Natural killer cell (primary cell): ENCODE measurements at places on chromosomes 12 and 14. TPM values are rescaled to one million over a fixed set of nuclear protein-coding genes. Genes with fewer than 3 reads are reported as not detected.

The CCDC197 gene
- not detected for total RNA-seq

The MYF5 gene
- total RNA-seq: not detected

The STAC3 gene
- total RNA-seq: 4.1 TPM

The PTGER2 gene
- 60.6 TPM for total RNA-seq

The MSI1 gene
- not detected for total RNA-seq

The ADSS1 gene
- 2.7 TPM for total RNA-seq

The NTS gene
- not detected for total RNA-seq

The TRAFD1 gene
- total RNA-seq: 35.8 TPM

DNA sequence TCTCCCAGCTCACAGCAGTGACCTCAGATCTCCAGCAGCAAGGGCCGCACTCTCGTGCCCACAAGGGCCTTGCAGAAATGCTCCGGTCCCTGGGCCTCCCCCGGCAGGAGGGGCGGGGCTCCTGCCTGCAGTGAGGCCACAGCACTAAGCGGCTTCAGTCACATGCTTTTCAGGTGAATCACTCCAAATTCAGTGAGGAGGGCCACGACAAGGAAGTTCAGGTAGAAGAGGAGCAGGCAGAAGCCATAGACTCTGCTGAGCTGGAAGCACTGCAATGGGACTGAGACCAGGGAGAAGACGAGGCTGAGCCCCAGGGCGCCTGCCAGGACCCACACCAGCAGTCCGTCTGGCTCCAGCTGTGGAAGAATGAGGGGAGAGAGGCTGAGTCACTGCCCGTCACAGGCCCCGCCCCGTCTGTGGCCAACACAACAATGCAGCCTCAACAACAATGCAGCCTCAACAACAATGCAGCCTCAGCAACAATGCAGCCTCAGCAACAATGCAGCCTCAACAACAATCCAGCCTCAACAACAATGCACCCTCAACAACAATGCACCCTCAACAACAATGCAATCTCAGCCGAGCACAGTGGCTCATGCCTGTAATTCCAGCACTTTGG is 35.2 kb downstream of the SLC8B1 start:
- H3K27me3 ChIP-seq: no peaks in the 10 kb centered on the region
- DNase-seq: no peak
- peaks cover 8% of the 10 kb centered on the region for H3K36me3 ChIP-seq
- no peak overlapping the region for H3K4me3 ChIP-seq

DNA sequence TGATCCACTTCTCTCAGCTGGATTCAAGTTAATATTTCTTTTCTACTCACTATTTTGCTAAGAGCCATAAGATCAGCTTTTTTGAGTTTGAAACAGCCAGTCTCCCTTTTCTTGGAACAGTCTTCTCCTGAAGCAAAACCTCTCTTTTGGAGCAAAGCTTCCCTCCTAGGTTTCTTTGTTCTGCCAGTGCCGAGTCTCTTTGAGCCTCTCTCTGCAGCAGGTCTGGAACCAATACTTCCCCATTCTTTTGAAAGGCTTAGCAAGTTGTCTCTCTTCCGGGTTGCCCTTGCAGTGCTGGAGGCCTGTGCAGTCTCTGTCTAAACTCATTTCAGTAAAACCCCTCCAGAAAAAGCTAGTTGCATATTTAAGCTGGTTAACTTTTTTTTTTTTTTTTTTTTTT is 454.8 kb downstream of the NOVA1 start:
- no peak overlapping the region for H3K4me3 ChIP-seq
- no peaks in the 10 kb centered on the region for H3K4me1 ChIP-seq
- H3K36me3 ChIP-seq: no peaks in the 10 kb centered on the region
- DNase-seq: no peak
- no peak overlapping the region for H3K27ac ChIP-seq

- H3K27me3 ChIP-seq: no peaks in the 10 kb centered on the region
- H3K36me3 ChIP-seq: no peaks in the 10 kb centered on the region
- H3K4me3 ChIP-seq: no peak overlapping the region
- no peak for DNase-seq
- peaks cover 7% of the 10 kb centered on the region for H3K4me1 ChIP-seq
Observed at GRCh38 chr14:72606879-72607278, 287.0 kb downstream of the DPF3 start.

GRCh38 chr12:129927316-129927900 is 23.6 kb upstream of the TMEM132D start:
- DNase-seq: no peak
- no peaks in the 10 kb centered on the region for H3K4me1 ChIP-seq
- no peaks in the 10 kb centered on the region for H3K36me3 ChIP-seq
- no peak overlapping the region for H3K4me3 ChIP-seq
- H3K27ac ChIP-seq: no peak overlapping the region
- no peaks in the 10 kb centered on the region for H3K27me3 ChIP-seq

DNA sequence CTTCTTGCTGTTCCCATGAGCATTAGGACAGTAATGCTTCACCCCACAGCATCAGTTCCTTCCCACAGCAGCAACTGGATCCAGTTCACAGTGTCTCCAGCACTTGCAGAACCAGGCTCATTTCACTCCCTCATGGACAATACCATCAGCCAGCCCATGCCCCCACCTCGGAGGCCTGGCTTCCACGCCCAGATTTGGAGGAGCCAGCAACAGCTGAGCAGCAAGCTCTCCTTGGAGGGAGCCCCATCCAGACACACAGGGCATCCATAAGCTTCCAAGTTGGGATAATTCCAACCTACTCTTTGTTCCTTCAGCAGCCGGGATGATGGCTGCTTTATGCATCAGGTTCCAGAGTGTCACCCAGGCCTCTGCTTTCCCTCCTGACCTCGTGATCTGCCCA is 250.0 kb downstream of the GLT1D1 start:
- H3K4me1 ChIP-seq: no peaks in the 10 kb centered on the region
- DNase-seq: no peak
- H3K4me3 ChIP-seq: no peak overlapping the region
- H3K27ac ChIP-seq: no peak overlapping the region
